CD4-positive, alpha-beta T cell treated with Interleukin-6 for 4 hours (primary cell): ENCODE measurements at places on chromosomes 5 and 9.

- DNase-seq = peak; percentile 42
Observed at GRCh38 chr9:127451858-127452656, 747 bp downstream of the LRSAM1 start.

DNA sequence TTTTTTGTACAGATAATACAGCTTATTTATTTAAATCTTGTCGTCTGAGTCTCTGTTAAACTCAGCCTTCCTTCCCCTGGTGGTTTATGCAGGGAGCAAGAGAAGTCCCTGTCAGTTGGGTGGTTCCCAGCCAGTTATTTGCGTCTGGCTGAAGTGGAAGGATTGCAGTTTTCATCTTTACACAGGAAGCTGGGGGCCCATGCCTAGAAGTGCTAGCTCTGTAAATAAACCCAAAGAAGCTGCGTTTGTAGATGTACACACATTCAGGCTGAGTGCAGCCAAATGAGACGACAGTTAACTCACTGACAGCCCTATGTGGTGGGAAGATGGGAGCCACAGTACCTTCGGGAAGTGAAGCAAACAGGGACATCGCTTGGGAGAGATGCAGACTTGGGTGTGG, 122.1 kb downstream of the SAXO1 start:
- DNase-seq = no peak

- DNase-seq = no peak
Observed at GRCh38 chr5:100788417-100788816, 114.7 kb downstream of the ST8SIA4 start.

GRCh38 chr5:73867345-73868335, 241.6 kb downstream of the ARHGEF28 start:
- DNase-seq = no peak

- DNase-seq = no peak
Observed at GRCh38 chr5:77302247-77302646, 91.8 kb downstream of the PDE8B start.

DNA sequence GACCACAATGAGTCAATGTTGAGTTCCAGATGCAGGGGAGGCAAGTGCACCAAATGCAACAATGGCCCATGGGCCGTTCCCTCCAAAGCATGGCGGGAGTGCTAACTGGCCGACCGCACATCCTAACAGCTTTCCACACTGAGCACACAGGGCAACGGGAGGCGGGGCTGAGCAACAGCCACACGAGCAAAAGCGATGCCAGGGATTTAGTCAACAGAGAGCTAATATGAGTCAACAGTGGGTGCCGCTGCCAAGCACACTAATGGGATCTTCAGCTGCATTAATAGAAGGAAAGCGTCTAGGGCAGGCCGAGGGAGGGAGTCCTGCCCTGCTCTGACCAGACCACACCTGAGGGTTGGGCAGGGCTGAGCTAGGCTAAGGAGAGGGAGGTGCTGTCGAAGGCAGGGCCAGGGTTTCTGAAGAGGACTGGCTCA, 4.6 kb downstream of the EPB41L4B start:
- no peak for DNase-seq

DNA sequence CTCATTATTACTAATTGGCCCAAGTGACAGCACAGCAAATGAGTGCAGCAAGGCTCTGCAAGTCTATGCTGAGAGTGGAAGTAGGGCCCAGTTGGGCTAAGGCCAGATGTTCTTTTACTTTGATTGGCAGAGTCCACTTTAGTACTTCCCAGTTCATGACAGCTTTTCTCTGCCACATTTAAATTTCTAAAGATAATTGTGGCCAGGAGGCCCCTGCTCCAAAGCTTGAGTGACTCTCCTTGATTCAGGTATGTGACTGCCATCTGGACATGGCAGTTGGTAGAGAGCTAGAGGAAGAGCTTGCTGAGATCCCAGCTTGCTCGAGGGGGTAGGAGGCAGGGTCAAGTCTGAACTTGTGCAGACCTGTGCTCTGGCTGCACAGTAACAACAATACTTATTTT, 154.1 kb downstream of the CARTPT start:
- no peak for DNase-seq

DNA sequence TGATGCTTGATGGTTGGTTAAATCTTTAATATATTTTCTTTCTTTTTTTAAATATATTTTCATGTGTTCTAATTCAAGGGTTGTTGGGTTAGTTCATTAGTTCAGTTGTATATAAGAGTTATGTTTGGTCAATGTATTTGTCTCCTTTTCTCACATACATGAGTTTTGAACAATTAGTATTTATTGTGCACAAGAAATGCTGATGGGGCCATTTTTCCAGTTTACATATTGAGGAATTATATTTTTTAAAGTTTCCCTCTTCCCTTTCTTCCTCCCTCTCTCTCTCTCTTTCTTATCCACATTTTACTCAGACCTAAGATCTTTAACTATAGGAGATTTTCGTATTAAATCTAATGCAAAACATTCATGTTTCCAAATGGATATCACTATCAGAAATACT, 74.0 kb downstream of the LNPEP start:
- no peak for DNase-seq

DNA sequence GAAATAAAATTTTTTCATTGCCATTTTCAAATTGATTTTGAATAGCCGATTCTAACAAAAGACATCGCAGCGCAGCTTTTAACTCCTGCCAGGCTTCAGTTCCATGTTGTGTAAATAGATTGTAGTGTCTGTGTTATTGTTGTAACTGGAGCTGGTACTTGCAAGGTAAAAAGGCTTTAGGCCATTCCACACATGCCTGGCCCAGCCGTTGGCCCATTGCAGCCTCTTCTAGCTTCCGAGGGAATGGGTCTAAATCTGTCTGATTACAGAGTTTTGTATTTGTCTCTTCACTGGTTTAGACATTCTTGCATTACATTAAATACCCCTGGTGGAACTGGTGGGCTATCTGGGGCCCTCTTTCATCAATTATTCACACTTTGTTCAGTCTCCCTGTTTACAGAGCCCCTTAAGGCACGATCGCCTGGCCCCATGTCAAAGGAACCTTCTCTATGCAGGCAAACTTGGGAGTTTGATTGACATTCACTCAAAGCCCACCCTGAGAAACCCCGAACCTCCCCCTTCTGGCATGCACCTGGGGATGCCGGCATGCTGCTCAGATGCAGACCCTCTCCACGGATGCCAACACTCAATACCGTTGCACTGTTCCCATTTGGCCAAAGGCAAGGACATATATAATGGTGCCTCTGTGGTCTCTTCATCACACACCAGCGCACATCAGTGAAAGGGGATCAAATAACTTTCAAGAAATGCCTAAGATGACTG, 281.7 kb upstream of the IRX2 start:
- DNase-seq = no peak

DNA sequence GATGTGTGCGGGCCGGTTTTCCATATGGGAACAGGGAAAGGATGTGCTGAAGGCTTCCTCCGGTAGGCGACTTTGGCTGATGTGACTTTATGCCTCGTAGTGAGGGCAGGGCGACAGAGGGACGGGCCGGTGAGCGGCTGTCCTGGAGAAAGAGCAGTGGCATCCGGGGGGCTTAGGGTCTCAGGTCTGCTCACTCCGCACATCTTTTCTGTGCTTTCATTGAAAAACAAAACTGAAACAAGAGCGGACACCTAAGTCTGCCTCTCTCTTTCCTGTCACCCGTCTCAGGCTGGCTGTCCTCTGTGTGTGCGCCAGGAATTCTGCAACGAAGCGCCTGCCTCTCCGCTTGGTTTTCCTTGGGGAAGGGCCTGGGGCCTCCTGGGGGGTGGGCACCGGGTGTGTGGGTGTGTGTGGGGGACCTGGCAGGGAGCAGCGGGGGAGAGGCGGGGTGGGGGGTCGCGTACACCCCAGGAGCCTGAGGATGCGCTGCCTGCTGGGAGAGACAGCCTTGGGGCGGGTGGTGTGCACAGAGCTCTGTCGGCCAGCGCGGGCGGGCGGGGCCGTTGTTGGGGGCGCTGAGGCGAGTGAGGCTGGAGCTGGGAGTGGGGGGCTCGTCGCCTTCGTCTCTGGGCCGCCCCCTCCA, 580 bp upstream of the PRRX2 start:
- no peak for DNase-seq

- DNase-seq = no peak
Observed at GRCh38 chr9:12875191-12875590, 100.4 kb downstream of the LURAP1L start.

GRCh38 chr5:81908771-81909170, 63.1 kb upstream of the ATG10 start:
- DNase-seq = no peak

GRCh38 chr5:77984587-77984986, 208.4 kb upstream of the TBCA start:
- no peak for DNase-seq

GRCh38 chr5:112221128-112221527, 197.9 kb downstream of the EPB41L4A start:
- no peak for DNase-seq

DNA sequence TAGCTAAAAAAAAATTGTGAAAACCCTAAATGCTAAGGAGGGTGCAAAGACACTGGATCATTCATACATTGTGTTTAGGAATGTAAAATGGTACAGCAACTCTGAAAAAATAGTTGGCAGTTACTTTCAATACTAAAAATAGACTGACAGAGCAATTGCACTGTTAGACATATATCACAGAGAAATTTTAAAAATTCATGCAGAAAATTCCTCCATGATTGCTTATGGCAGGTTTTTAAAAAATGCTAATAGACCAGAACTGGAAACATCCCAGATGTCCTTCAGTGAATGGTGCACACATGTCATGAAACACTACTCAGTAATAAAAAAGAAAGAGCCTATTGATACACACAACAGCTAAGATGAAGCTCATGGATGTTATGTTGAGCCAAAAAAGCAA, 349.8 kb upstream of the DAB2 start:
- no peak for DNase-seq

- DNase-seq = no peak
Observed at GRCh38 chr5:173139631-173140030, 4.7 kb upstream of the BNIP1 start.

DNA sequence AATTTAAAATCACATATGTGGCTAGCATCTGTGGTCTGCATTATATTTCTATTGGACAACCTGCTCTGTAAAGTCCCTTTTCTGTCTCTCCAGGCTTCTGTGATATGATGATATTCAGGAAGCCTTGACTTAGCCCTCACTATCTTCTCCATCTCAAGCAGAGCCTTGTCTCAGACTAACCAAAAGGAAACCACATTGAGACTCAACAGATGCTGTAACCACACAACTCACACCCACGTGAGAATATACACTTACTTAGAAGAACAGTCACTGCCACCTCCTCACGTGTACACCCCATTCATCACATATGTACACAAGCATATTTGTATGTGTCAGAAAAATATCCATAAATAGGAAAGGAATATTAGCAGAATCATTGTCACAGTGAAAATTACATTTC, 33.6 kb downstream of the HTR4 start:
- DNase-seq = no peak

DNA sequence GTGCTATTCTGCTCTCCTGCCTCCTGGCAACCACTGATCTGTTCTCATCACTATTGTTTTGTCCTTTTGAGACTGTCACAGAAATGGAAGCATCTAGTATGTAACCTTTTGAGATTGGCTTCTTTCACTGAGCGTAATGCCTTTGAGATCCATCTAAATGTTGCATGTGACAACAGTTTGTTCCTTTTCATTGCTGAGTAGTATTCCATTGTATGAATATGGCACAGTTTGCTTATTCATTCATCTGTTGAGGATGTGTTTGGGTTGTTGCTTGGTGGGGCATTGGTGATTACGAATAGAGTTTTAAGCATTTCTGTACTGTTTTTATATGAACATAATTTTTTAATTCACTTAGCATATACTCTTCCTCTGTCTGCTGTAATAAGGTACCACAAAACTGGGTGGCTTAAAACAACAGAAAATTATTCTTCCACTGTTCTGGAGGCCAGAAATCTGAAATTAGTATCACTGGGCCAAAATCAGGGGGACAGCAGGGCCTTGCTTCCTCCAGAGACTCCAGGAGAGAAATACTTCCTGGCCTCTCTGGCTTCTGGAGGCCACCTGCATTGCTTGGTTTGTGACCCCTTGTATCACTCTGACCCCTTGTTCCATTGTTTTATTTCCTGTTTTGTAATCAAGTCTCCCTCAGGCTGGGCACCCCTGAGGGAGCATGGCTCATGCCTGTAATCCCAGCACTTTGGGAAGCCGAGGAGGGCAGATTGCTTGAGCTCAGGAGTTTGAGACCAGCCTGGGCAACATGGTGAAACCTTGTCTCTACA, 53.0 kb downstream of the EXOSC2 start:
- DNase-seq = no peak

GRCh38 chr9:76502746-76503145, 43.8 kb downstream of the GCNT1 start:
- DNase-seq = no peak
